T-helper 9 cell (primary cell): ENCODE measurements at places on chromosomes 12 and 14.
A peak's percentile ranks its signal among the peaks of the same experiment; 100 is the strongest.

- DNase-seq = no peak
These were observed 15.8 kb upstream of the HNF1A start for GRCh38 chr12:120962532-120963020.

- DNase-seq = no peak
These were observed 12.3 kb downstream of the EP400 start for GRCh38 chr12:131962069-131962468.

- DNase-seq = no peak
These were observed 1.3 kb upstream of the ADGRD1 start for GRCh38 chr12:130952171-130952954.

DNA sequence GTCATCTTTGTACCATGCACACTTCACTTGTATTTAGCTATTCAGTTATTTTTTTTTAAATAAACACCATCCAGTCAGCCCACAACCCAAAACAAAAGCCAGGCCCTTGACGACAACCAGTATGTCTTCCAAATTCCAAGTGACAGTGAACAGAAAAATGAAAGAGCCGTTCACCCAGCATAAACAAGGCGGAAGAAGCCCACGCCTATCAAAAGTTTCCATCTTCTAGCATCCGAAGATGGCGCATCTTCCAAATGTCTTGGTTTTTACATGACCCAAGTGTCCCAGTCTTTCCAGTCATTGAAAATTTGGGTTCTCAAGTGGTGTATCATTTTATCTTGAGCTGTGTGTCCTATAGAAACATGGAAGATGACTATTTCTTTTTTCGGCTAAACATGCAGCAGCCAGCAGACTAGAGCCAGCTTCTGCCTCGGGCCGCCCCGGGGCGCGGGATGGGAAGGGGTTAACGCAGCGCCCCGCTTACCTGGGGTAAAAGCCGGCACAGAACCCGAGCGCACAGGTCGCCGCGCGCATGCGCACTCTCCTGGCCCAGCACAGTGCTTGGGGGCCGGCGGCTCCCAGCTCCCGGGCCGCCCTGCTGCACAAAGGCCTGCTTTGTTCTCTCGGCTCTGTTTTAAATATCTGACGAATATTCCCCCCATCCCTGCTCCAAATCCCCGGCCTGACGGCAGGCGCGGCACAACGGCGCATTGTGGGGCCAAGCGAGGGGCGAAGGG is 164.8 kb downstream of the ZFP36L1 start:
- peak; percentile 17 for DNase-seq

DNA sequence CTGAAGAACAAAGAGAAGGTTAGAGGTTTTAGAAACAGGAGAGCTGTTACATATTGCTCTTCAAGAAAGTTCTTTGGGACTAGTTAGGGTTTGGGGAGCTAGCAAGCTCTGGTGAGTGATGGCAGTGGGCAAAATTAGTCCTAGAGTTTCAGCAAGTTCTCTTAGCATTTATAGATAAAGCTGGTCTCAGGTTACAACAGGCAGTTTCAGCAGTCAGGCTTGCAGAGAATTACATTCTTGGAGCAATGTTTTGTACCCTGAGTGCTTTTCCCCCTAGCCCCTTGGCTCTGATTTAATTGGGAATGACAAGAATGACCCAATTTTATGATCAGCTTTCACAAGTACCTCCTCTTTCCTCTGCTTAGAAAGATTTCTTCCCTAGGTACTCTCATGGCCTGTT is 21.4 kb upstream of the EID3 start:
- no peak for DNase-seq

GRCh38 chr14:97057238-97058073 is 260.3 kb downstream of the VRK1 start:
- no peak for DNase-seq

GRCh38 chr12:101173197-101173749 is 36.8 kb downstream of the SLC5A8 start:
- no peak for DNase-seq

GRCh38 chr12:59121451-59121850 is 201.1 kb upstream of the LRIG3 start:
- no peak for DNase-seq

- no peak for DNase-seq
These were observed 26.8 kb downstream of the CCDC177 start for GRCh38 chr14:69547701-69548348.

DNA sequence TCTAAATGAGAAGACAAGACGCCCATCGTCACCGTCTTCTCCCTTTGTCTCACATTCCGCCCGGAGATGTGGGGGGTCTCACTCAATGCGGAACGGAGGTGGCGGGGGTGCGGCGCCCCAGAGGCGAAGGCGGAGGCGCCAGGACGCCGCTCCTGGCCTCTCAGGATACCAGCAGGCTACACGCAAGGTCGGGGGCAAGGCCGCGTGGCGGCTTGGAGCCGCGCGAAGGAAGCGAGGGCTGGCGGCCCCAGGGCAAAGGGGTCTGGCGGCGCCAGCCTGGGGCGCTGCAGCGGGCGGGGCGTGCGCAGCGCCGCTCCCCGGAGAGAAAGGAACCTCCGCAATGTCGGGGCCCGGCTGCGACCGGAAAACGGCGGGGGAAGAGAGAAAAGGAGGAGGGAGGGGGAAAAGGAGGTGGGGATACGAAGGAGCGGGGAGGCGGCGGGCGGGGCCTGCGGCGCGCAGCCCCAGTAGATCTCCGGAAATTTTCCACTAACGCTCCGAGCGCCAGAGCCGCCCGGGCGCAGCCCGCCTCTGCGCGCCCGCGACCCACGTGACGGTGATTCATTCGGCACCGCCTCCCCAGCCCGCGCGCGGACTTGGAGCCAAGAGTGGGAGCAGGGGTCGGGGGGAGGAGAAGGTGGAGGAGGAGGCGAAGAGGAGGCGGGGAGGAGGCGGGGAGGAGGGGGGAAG is 10.5 kb upstream of the SLC38A2 start:
- peak; percentile 90 for DNase-seq

- DNase-seq = no peak
These were observed 5.7 kb downstream of the SLC4A8 start for GRCh38 chr12:51430196-51430895.

DNA sequence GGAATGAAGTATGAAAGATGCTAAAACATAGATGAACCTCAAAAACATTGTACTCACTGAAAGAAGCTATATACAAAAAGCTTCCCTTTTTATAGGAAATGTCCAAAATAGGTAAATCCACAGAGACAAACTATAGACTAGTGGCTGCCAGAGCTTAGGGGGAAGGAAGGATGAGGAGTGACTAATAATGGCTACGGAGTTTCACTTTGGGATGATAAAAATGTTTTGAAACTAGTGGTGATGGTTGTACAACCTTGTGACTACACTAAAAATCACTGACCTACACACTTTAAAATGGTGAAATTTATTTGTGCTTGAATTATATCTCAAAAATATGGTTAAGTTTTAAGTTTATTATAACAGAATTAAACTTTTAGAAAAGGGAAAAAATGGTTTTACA is 37.1 kb upstream of the AMN1 start:
- DNase-seq = no peak

DNA sequence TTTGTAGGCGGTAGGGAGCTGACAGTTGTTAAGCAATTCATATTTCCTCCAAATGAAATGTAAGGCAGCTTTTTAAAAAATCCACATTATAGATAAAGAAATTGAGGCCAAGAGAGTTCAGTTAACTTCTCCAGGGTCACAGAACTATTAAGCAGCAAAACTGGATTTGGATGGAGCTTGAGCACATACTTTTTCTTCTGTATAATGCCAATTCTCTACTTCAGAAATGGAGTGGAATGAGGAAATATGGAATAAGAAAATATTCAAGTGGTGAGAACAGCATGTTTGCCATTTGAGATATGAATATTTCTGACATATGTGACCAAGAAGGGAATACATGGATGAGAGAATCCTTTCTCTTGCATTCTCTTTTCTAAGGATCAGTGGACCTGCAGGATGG is 233.1 kb downstream of the FOXG1 start:
- no peak for DNase-seq

DNA sequence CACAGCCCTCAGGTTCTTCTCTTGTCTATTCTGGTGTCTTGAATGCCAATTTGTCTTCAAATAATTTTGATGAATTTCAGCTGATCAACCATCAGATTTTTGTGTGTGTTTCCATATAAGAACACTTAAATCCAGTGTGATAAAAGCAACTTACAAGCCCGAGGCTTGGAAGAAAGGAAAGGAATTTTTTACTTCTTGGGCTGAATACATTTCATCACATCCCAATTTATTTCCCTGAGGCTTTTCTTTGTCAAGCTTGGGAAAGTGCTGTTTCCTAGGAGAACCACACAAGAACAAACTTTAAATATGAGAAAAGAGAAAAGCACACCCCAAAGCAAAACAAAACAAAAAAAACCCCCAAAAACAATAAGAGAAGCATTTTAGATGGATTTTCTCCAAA is 26.6 kb downstream of the GPRC5D start:
- DNase-seq = no peak

GRCh38 chr14:51644217-51644933 is 7.3 kb upstream of the FRMD6 start:
- DNase-seq = no peak

- no peak for DNase-seq
These were observed 258.6 kb downstream of the MSRB3 start for GRCh38 chr12:65536876-65537681.

- DNase-seq = no peak
These were observed 5.6 kb upstream of the LHX5 start for GRCh38 chr12:113477171-113477841.

GRCh38 chr12:45909041-45909713 is 81.2 kb downstream of the SCAF11 start:
- DNase-seq = no peak

GRCh38 chr12:90593596-90594295 is 361.2 kb downstream of the CCER1 start:
- no peak for DNase-seq

GRCh38 chr14:85531587-85532373 is 1.8 kb downstream of the FLRT2 start:
- no peak for DNase-seq
